ENCODE measurements at places on chromosomes 2 and 18.

- DNase-seq = no peak
Observed at GRCh38 chr2:241615522-241616052, 21.4 kb downstream of the THAP4 start.

DNA sequence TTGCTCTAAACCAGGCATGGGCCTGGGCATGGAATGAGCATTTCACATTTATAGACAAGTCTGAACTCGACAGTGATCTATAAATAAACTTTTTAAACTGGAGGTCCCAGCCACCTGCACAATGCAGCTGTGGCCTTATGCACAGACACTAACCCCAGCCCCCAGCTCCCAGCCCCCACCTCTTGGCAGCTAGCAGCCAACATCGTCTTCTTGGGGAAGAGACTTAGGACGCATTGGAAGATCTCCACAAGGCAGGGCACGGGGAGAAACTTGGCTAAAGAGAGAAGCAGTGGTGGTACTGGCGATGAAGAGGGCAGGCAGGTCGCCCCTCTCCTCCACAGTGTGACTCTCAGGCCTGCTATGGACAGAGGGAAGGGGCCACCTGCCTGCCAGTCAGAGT, 213.2 kb downstream of the ANAPC1 start:
- no peak for DNase-seq

DNA sequence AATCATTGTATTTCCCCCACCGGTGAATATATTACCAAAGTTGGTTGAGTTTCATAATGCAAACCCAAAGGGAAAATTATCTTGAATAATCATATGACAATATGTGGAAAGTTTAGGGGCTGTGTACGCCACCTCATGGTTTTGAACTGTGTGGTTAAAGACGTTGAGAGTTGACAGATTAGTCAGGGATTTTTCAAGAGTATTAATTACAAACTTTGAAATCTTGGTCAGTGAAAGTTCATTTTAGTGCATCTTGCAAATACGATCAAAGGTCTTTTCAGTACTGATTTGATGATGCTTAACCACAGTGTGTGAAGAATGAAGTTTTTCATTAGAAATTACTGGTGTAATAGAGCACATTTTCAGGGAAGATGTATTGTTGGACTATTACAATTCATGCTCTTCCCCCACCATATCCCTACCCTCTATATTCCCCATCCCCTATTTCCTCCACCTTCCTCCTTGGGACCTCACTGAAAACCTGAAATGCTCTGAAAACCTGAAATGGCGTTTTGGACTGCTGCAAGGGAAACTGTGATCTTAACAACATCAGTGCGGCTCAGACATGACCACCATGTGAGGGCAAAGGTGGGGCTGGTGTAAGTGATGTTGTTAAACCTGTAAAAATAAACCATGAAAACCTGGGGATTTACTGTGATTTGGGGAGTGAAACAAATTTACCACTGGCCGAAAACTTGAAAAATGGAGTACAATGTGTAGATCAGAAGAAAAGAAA, 4.5 kb upstream of the BCL2L11 start:
- no peak for DNase-seq

GRCh38 chr2:117269574-117269973, 544.9 kb upstream of the DDX18 start:
- DNase-seq = no peak

- DNase-seq = no peak
Observed at GRCh38 chr2:85827879-85828569, 60.8 kb downstream of the ST3GAL5 start.

DNA sequence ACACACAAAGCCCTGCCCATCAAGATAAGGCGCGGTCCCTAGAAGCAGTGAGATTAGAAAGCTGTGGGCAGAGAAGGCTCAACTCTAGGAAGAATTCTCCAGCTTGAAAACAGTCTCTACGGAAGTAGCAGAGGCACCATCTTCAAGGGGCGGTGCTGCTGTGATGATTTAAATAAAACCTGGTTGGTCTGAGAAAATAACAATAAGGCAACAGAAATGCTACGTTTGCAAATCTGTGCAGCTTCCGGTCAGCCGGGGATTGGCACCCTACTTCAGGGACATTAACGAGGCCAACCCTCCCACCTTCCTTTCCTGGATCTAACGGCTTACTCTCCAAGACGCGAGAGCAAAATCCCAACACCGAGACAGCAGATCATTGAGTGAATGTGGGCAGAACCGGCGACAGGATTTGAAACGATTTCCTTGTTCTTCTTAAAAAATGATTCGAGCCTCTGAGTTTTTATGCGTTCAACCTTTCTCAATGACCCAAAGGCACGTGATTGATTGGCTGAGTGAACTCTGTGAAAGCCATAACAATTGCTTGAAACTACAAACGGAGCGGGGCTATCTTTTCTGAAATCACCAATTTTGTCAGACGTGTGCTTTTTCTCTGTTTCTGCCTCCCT, 93.7 kb upstream of the ZNF516 start:
- no peak for DNase-seq

DNA sequence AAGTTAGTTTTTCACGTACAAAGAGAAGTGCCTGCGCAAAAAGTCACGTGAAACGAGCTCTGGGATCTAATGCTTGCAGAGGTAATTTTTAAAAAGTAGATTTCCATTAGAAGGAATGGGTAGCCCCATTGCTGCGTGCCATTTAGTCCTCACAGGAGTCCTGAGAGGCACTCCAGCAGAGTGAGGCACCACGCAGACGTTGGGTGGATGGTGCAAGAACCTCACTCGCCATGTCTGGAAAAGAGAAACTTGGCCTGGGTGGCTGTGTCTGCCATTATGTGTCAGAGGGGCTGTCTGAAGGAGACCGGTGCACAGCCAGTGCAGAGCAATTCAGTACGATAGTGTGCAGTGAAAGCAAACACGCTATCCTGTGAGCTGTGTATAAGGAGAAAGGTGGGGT, 1.8 kb upstream of the HDAC4 start:
- no peak for DNase-seq

- DNase-seq = no peak
Observed at GRCh38 chr2:189297446-189297845, 117.9 kb upstream of the COL5A2 start.

- no peak for DNase-seq
Observed at GRCh38 chr2:221635949-221636348, 63.8 kb upstream of the EPHA4 start.

DNA sequence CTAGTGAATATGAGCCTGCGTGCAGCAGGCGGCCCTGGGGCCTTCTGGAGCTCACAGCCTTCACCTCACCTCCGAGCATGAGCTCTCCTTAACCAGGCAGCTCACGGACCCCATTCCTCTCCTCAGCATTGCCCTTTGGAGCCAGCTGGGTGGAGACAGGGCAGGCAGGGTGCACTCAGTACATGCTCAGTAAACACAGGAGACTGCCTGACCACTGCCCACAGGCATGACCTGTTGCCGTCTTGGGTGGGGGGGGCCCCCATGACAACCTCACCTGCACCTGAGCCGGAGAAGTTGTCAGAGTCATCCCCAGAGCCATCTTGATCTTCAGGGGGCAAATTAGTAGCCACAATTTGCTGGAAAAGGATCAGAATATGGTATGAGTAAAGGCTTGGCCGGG, 19.9 kb downstream of the SDC1 start:
- DNase-seq = no peak

DNA sequence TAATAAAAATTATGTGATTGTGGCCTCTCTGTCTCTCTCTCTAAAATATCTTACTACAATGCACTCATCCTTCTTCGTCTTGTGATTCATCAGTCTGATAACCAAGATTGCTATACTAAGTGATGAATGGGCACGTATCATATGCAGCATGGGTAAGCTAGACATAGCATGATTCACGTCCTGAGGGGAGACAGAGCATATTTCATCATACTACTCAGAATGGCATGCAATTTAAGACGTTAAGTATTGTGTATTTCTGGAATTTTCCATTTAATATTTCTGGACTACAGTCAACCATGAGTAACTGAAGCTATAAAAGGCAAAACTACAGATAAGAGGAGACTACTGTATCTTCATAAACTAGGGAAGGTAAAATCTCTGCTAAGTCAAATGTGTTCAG, 97.0 kb upstream of the CD226 start:
- DNase-seq = no peak

DNA sequence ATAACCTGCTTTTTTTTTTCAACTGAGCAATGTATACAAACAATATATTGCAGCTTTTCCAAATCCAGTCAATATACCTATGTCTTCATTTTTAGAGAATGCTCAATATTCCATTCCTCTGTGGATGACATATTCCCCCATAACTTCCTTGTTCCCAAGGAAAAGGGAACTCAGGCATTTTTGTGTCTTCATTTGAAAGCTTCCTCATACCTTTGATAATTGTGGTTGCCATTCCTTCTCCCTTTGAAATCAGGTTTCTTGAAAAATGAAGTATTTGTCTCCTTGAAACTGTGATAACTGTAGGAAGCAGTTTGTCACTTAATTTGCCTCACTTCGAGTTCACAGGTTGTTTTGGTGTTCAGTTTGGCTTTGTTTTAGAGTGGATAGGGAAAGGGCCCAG, 13.5 kb downstream of the ELAC1 start:
- DNase-seq = no peak

- DNase-seq = no peak
Observed at GRCh38 chr2:200786826-200787225, 24.9 kb upstream of the BZW1 start.

GRCh38 chr2:85788603-85789002, 34.8 kb downstream of the ATOH8 start:
- no peak for DNase-seq

GRCh38 chr2:143762176-143762928, 633.1 kb downstream of the ARHGAP15 start:
- no peak for DNase-seq

- no peak for DNase-seq
Observed at GRCh38 chr2:155840661-155841060, 491.9 kb downstream of the NR4A2 start.

- DNase-seq = no peak
Observed at GRCh38 chr2:7969756-7970515, 711.9 kb upstream of the ID2 start.

All from CD4-positive, alpha-beta T cell treated with Interleukin-6 at 100 ng/mL for 8 hours (primary cell).